ENCODE measurements at places on chromosomes 13 and 19. TPM values are rescaled to one million over a fixed set of nuclear protein-coding genes. Genes with fewer than 3 reads are reported as not detected.

DNA sequence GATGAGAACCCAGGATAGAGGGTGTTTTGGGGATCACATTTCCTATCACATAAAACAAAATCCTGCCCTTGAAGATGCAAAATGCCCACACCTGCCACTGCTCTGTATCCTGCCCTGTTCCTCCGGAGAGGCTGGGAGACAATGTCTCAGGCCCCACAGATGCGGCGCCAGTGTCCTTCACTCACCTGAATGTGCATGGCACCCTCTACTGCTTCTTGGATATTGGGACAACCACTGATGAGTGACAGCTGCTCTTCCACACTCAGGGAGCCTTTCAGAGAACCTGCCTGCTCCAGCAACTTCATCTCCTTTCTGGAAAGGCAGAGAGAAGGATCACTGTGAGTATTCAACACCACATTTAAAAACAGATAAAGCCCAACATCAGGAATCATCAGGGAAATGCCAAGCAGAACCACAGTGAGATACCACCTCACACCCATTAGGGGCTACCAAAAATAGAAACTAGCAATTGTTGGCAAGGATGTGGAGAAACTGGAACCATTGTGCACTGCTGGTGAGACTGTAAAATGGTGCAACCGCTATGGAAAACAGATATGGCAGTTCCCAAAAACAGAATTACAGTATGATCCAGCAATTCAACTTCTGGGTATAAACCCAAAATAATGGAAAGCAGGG lies 36.4 kb downstream of the CRYL1 start:
- no peak for DNase-seq

GRCh38 chr13:44368062-44368591 lies 5.5 kb upstream of the SERP2 start:
- no peak for DNase-seq

DNA sequence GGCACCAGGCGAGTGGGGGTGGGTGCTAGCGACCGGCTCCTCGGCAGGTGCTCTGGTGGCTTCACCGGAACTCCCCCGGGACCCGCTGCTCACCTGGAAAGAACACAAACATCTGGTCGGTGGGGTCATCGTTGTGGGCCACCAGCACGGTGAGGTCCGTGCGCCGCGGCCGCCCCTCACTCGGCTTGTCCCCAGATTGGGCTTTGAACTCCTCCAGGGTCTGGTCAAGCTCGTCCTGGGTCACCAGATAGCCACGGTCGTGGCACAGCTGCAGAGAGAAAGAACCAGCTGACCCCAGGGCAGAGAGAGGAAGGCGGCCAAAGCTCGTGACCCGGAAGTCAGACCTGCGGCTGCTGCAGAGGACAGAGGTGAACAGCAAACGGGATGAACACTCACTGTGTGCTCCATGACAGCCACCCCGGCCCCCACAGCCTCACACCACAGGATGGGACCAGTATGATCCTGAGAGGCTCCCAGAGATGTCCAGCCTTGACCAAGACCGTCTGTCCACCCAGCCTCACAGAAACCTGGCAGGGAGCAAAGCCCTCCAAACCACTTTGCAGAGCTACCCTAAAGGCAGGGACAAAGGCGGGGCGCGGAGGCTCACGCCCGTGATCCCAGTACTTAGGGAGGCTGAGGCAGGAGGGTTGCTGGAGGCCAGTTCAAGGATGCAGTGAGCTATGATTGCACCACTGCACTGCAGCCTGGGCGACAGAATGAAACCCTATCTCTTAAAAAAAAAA lies 1.2 kb downstream of the POLR2E start:
- no peak for DNase-seq

- DNase-seq, result no peak
These were observed 680.4 kb upstream of the SPRY2 start for GRCh38 chr13:81021284-81021840.

DNA sequence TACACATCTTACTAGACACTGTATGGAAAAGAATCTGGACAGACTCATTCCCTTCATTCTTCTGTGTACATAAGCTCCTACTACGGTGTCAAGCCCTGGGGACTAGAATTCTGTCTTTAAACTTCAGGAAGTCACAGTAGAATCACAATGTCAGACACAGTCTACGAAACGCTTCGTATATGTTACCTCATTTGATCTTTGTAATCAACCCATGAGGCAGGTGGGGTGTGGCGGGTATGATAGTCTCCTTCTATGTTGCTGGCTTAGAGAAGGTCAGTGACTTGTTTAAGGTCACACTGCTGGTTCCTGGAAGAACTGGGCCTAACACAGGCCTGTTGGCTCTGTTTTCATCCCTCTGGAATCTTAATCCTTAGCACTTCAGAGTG lies 32.2 kb upstream of the TPT1 start:
- no peak for DNase-seq

Gene FCER2
- polyA plus RNA-seq, result 0.67 TPM

Gene SHFL
- 38.7 TPM for polyA plus RNA-seq
